Endothelial cell of umbilical vein (primary cell): ENCODE measurements at places on chromosomes 1 and 21. TPM values are rescaled to one million over a fixed set of nuclear protein-coding genes. Genes with fewer than 3 reads are reported as not detected.
A peak's percentile ranks its signal among the peaks of the same experiment; 100 is the strongest.

DNA sequence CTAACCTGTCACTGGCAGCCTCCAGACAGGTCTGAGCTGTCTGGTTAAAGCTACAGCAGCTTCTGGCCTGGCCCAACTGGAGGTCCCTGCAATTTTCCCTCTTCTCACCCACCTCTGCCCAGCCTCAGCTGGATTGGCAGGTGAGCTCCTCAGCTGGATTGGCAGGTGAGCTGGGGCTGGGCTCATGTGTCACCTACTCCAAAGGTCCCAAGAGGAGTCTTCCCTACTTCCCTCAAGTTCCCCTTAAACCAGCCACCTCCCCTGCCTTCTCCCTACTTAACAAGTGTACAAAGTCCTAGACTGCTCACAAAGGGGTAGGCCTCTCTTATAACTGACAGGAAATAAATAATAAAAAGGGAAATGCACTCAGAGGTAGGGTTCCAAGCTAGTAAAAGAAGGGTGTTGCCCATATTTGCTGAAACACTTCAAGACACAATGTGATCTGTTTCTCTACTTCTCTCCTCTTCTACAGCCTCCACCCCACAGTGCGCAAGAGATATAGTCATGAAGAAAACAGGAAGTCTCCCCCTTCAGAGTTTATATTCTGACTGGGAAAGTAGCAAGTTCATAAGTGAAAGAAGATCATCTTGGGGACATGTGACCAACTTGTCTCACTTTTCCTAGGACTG lies at the start of gene GPA33:
Gene GPA33 (minus strand): TSS at position 64 of the 629 bp plus-strand sequence. CDS start 90 bp downstream, outside the sequence.
- H3K4me1 ChIP-seq, result no peaks in the 10 kb centered on the region
- no peak within 1 kb of the TSS for H3K4me3 ChIP-seq
- no peaks in the 10 kb centered on the region for H3K27me3 ChIP-seq
- H3K36me3 ChIP-seq, result no peaks in the 10 kb centered on the region
- no peak within 1 kb of the TSS for H3K27ac ChIP-seq
- no peak for DNase-seq

Gene RASSF5
- 0.19 and 0.23 TPM in 2 replicates for polyA plus RNA-seq

DNA sequence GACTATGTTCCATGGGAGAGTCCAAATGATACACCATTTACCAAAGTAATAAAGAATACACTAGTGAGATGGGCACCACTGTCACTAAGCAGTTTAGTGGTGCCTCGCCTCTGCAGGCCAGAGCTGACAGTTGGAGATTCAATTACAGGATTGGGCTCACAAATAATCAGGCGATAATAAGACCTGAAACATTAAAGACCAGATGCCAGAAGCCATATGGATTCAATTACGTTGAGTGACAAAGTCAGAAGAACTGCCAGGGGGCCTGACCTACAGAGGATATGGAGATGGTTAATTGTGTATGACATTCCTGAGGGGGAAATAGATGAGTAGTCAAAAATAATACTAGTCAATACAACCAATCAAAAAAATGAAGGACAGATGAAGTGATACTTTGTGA lies 65.2 kb upstream of the ST6GALNAC5 start:
- no peaks in the 10 kb centered on the region for H3K27me3 ChIP-seq
- no peaks in the 10 kb centered on the region for H3K4me1 ChIP-seq
- DNase-seq, result no peak
- no peak overlapping the region for H3K27ac ChIP-seq
- no peaks in the 10 kb centered on the region for H3K36me3 ChIP-seq
- no peak overlapping the region for H3K4me3 ChIP-seq

Gene S100A7
- polyA plus RNA-seq, result not detected in 2 replicates

- H3K4me1 ChIP-seq, result no peaks in the 10 kb centered on the region
- H3K27ac ChIP-seq, result no peak overlapping the region
- peak; percentile 51 for DNase-seq
- H3K36me3 ChIP-seq, result no peaks in the 10 kb centered on the region
- no peak overlapping the region for H3K4me3 ChIP-seq
Observed at GRCh38 chr1:90579212-90579802, 137.8 kb downstream of the BARHL2 start.

DNA sequence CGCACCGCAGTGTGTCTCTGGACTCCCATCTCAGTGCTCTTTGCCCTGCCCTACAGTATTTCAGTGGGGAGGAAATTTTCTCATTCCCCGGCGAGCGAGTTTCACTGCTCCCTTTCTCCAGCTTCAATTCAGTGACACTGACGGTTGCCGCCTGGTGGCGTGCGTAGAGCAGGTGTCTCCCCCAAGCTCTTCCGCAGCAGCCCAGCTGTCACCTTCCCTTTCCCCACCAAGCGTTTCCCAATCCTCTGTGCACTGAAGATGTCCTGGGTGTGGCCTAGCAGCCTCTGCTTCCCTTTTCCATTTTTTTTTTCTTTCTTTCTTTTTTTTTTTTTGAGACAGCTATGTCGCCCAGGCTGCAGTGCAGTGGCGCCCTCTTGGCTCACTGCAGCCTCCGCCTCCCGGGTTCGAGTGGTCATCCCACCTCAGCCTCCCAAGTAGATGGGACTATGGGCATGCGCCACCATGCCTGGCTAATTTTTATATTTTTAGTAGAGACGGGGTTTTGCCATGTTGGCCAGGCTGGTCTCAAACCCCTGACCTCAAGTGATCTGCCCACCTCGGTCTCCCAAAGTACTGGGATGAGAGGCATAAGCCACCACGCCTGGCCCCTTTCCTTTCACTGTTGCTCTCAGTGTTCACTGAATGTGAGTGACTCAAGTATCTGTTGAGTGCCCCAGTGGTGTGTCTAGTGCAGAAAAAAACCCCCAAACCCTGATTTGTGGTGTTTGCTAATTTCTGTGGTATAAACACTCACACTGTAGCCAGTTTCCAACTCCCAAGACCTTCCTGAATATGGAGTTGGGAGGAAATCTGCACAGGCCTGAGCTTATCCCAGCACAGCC lies 30.1 kb downstream of the TNFRSF1B start:
- DNase-seq, result no peak
- H3K4me3 ChIP-seq, result no peak overlapping the region
- H3K4me1 ChIP-seq, result no peaks in the 10 kb centered on the region

GRCh38 chr1:44072204-44072603 lies 40.9 kb upstream of the SLC6A9 start:
- H3K36me3 ChIP-seq, result no peaks in the 10 kb centered on the region
- no peak for DNase-seq
- H3K27me3 ChIP-seq, result peaks cover 6% of the 10 kb centered on the region
- no peaks in the 10 kb centered on the region for H3K4me1 ChIP-seq
- H3K4me3 ChIP-seq, result no peak overlapping the region

- H3K4me1 ChIP-seq, result peaks cover 12% of the 10 kb centered on the region
- DNase-seq, result peak; percentile 16
- no peak overlapping the region for H3K27ac ChIP-seq
- H3K4me3 ChIP-seq, result no peak overlapping the region
- peaks cover 9% of the 10 kb centered on the region for H3K36me3 ChIP-seq
Observed at GRCh38 chr1:941588-942383, 17.3 kb downstream of the NOC2L start.

Gene PLA2G2C
- not detected in 2 replicates for polyA plus RNA-seq

GRCh38 chr1:157403203-157403602 lies 149.1 kb downstream of the FCRL5 start:
- H3K27me3 ChIP-seq, result no peaks in the 10 kb centered on the region
- no peak overlapping the region for H3K27ac ChIP-seq
- no peaks in the 10 kb centered on the region for H3K36me3 ChIP-seq
- DNase-seq, result no peak
- H3K4me1 ChIP-seq, result peaks cover 11% of the 10 kb centered on the region
- H3K4me3 ChIP-seq, result no peak overlapping the region

Gene SPOCD1
- 33.0 and 40.1 TPM in 2 replicates for polyA plus RNA-seq

DNA sequence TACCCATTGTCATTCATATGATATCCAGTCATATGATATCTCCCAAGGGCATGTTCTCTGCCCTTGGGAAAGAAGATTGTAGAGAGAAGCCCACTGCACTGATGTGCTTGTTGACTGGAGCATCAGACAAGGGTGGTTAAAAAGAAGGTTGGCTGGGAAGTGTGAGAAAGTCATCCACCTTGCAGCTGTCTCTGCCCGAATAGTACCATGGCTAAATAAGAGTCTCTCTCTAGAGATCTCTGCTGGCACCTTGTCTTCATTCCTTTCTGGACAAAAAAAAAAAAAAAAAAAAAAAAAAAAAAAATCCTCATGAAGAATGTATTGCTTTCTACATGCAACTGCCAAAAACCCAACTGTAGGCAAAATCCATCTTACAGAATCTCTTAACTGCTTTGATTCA lies 349.7 kb upstream of the ESRRG start:
- DNase-seq, result no peak
- H3K27me3 ChIP-seq, result no peaks in the 10 kb centered on the region
- H3K4me3 ChIP-seq, result no peak overlapping the region
- H3K36me3 ChIP-seq, result no peaks in the 10 kb centered on the region
- H3K4me1 ChIP-seq, result no peaks in the 10 kb centered on the region
- H3K27ac ChIP-seq, result no peak overlapping the region

Gene CHRM3
- not detected in 2 replicates for polyA plus RNA-seq
